Iris pigment epithelial cell (primary cell): ENCODE measurements at places on chromosomes 2 and 18.

DNA sequence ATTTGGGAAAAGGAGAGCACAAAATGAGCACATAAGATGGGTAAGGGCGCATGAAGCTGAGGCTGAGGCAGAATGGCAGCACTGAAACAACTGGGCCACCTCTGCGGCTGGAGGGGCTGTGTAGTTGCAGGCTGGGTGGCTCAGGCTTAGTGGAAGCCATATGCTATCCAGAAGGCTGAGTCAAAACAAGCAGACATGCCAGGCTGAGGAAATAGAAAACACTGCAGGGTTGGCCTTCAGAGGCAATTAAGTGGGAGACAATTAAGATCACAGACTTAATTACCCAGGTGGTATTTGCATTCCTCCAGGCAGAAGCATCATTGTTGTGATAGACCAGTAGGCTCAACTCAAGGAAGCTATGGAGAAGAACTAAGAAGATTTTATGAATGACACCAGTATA lies 11.4 kb upstream of the XPO1 start:
- DNase-seq: no peak

DNA sequence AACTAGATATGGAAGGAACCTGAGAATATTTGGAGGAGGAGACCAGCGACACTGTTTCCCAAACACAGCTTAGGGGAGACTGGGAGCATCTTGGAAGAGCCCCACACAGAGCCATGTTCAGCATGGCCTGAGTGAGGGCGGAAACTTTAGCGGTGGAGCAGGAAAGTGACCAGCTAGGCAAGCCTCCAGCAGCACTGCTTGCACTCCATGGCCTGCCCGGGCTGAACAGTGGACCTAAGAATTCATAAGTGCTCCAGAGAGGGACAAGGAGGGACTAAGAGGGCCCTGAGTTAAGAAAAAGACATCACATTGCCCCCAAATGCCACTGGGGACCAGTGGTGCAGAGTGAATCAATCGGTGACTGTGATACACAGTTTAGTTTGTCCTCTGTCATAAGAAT lies 566.4 kb downstream of the TNS1 start:
- no peak for DNase-seq

DNA sequence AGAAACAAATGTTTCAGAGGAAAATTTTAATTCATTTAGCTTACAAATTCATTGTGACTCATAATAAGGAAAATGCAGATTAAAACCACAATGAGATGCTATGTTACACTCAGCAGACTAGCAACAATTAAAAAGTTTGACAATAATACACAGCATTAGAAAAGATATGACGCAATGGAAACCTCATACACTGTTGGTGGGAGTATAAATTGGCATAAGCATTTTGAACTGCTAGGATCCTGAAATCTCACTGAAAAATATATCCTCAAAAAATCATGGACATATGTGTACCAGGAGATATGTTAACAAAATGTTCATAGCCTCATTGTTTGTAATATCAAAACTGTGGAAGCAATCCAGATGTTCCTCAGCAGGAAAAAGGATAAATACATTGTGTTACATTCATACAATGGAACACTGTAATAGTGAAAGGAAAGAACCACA lies 13.7 kb downstream of the CALCRL start:
- no peak for DNase-seq

- no peak for DNase-seq
These were observed 56.2 kb downstream of the WDSUB1 start for GRCh38 chr2:159230145-159230877.

DNA sequence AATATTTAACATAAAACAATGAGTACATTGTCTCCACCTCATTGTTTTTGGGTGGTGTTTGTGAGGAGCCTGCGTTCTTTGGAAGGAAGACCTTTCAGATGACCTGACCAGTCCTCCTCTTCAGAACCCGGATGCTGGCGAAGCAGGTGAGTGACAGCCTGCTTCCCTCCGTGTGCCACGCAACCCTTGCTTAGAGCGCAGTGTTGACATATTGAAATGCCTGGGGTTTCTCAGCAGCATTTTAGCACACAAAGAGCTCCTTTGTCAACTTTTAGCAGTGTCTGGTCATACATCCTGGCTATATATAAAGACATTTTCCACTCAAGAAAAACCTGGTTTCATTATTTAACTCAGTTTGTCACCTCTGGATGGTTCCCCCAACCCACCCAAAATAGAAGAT lies 335.7 kb upstream of the POU3F3 start:
- no peak for DNase-seq

GRCh38 chr2:235799281-235799680 lies 305.4 kb downstream of the AGAP1 start:
- no peak for DNase-seq

DNA sequence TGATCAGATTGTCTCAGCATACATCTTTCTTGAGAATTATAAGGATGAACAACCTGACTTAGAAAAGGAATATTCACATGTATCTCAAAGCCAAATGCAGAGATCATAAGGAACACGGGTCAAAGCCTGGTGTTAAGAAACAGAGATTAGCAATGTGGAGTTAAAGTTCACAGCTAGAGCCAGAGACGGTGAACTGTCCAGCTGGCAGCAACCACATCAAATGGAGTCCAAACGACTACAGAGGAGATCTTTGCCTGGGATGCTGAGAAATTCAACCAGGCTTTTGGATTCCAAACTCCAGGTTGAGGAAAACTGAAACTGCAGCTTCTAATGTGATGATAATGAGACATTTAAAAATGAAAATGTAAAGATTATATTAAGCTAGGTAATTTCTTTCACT lies 939.9 kb upstream of the NXPH2 start:
- no peak for DNase-seq

- no peak for DNase-seq
These were observed 38.1 kb downstream of the RALB start for GRCh38 chr2:120290737-120291136.

DNA sequence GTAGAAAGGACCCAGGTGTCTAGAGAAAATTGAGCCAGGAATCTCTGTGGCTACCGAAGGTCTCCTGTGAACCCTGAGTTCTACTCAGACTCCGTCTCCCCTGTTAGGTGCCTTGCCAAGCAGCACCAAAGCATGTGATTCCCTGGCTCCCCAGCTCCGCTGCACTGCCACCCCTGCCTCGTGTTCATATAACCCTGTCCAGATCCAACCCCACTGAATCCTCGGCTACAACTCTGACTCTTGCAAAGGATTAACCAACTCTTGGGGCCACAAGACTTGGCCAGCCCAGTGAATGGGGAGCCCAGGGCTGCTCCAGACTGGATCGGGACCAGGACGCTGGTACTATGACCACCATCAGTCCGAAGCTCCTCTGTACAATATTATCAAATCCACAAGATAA lies 37.3 kb upstream of the ACAA2 start:
- DNase-seq: no peak

DNA sequence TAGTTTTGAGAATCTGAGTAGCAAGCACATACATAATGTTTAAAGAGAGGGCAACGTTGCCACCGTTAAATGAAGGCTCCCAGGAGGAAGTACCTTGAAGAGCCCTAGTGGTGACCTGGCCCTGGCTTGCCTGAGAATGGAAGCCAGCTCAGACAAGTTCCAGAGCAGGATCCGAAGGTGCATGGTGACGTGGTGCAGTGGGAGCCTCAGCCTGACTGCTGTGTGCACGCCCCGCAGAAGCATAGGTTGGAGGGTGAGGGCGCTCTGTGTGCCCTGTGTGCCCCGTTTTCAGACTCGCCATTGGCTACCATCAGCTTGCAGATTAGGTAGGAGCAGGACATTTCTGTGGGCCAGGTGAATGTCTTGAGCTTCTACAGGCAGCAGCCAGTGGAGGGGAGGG lies 68.2 kb downstream of the ZNF407 start:
- DNase-seq: no peak

DNA sequence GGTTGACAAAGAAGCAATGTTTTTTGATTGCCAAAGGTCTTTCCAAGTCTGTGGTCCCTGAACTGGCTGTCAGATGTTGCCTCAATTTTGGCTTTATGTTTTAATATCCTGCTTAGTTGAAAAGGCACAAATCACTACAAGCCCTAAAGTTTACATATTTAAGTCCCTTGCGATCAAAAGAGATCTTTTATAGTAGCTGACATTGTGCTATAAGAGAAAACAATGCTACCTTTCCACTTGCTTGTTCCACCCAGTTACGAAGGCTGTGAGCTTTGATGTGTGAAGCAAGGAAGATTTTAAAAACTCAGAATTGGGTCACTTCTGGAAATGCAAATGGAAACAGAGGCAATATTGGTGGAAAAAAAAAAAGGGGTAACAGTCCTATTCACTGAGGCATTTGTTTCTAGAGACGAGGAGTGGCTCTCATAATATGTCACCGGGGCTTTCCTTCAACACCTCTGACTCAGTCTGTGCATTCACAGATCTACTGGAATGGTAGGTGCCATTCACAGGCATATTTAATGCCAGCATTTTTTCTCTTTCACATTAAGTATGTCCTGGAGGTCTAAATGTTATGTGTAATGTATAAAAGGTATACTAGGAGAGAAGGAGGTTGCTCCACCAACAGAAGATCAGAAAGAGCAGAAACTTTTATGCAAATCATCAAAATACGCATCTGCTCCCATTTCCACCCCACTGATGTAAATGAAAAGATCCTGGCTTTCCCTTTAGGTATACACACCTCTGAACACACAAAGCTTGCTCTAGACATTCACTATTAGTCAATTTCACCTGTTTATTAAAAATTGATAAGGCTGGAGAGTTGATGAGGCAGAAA lies 91.8 kb downstream of the TGIF1 start:
- DNase-seq: no peak

DNA sequence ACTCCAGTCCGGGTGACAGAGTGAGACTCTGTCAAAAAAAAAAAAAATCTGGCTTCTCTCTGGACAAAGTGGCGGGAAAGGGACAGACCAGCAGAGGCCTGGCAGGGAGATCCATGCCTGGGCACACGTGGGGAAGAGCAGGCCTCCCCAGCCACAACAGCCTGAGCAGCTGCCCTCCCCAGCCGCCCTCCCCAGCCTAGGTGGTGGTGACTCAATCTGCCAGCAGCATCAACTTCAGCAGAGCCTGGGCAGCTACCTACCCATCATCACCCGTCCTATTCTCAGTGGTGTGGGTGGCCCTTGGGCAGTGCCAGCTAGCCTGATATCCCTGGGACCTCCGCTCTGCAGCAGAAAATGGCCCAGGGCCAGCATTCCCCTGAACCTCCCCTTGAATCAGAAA lies 612.4 kb downstream of the FBXO15 start:
- no peak for DNase-seq

DNA sequence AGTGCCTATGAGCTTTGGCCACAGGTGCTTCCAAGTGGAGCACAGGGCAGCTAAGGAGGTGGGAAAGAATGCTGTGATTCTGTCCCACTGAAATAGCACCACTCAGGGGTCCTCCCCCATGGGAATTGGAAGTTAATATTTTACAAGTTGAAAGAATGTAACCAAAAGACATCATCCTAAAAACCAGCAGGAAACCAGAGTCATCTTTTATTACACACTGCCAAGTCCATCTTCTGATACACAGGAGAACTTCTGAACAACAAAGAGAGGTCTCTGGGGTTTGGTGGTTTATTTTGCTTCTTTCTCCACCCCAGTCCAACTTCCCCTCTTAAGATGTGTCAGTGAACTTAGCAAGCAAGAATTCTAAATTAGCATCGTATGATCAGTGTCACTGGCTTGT lies 47.7 kb downstream of the COLEC12 start:
- DNase-seq: no peak

DNA sequence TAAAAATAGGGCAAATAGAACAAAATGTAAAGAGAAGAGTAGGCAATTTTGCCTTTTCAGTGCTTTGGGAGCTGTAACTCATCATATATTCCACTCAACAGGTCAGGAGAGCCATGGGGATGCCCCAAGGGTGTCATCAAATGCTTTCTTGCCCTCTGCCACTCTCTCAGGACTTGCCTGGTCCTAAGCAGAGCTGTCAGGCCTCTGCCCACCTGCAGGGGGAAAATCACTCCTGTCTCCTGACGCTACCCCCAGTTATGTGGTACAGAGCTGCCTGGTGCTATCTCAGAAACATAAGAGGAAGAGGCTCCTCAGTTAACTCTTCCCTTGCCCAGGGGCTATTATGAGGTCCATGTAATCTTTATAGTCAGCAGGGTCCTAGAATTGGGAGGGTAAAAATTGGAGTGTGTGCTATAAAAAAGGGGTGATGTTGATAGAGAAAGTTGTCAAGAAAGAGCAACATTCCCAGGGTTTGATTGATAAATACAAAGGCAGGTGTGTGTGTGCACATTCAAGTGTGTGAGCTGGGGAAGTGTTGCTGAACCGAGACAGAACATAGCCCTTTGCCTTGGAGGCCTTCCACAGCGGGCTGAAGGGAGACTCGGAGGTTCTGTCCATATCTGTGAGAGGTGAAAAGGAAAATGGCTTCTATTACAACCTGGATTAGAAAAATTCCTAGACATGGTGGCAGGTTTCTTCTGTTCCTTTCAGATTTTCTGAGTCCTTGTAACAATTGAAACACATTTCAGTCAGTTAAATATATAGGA lies 25.4 kb downstream of the PTPRM start:
- DNase-seq: no peak

- DNase-seq: no peak
These were observed 59.5 kb downstream of the RALBP1 start for GRCh38 chr18:9534844-9535243.

DNA sequence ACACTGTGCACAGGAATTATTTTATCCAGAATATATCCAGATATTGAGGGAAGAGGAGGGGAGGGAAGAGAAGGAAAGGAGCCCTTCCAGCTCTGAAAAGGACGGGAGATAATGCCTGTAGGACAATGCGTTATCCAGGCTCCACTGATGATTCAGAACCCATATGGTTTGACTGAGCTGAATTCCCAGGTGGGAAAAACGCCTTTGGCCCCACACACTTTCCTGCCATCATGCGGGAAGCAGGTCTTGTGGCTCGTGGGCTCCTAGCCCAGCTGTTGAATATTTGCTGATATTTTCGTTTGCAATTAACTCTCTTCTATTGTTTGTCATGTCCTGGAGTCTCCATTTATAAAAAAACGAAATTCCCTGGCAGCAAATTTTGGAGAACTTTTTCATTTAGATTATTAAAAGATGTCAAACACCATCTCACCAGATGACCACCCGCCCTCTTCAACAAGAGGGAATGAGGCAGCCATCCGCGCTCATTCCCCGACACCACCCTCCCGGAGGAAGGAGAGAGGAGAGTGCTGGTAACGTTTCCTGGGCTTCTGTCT lies 8.9 kb downstream of the COL6A3 start:
- no peak for DNase-seq

DNA sequence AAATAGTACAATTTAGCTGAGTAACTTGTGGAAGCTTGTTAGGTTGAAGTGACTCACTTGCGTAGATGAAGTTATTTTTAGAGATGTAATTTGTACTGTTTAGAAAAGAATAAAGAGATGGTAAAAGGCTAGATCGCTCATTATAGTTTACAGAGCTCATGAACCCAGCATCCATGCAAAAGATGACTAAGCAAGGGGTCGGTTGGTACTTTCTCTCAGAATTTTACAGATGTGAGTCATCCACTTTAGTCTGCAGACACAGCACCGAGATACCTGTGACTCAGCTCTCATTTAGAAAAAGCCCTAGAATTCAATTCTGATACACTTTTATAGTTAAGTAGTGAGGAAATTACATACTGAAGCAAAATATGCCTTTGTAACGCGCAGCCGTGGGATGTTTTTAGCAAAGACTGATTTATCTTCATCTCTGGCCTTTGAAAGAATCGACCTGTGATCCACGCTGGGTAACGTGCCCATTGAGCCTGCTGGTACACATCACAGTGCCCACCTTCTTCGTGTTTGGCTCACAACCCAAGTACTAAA lies 116.5 kb upstream of the FOSL2 start:
- DNase-seq: peak; percentile 99
